ENCODE measurements at places on chromosomes 3 and 15.

- DNase-seq, result peak; percentile 90
Measured at GRCh38 chr15:81091889-81092558, 42.0 kb upstream of the CFAP161 start.

DNA sequence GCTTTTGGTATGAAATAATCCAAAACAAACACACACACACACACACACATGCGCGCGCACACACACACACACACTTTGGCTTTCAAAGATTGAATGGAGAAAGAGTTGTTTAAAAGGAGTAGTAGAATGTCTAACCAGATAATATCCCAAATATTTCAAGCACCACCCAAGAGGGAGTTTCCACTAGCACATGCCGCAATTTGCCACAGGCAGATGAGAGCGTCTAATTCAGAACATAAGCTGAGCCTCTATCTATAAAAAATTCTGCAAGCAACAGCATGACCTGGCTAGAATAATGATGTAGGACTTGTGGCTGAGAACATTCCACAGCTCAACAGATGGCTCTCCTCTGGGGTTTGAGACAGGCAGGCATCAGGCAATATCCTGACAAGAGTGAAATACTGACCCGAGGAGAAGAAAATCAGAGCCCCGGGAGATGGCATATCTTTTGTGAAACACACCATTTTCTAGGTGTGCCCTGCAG is 302.5 kb upstream of the GADL1 start:
- peak; percentile 86 for DNase-seq

DNA sequence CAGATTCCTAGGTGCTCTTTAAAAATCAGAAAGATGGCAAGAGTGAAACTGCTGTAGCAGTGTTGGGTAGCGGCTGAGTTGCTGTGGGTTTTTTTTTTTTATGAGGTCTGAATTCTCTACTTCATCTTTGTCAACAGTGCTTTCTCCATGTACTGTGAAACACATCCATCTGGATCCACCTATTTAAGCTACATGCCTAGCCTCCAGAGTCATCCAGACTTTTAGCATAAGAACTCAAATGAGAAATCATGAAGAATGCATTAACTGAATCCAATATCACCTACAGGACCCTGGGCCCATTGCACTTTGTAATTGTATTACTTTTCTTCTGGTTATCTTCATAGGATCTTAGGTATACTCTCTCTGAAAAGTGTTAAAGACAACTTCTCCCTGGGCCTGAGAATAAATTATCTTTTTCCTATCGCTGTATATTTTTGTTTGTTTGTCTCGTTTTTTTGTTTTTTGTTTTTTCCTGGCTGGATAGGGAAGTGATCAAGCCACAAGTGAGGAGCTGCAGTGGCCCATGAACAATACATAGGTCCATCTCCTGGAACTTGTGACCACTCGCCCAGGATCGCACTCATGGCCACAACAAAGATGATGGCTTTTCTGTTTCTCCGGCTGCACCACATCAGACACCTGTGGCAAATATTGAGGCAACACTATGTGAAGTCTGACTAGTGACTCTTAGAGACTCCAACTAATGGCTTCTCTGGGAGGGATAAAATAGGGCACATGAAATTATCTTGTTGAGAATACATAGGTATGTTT is 609.9 kb upstream of the AGTR1 start:
- DNase-seq, result no peak

- no peak for DNase-seq
Measured at GRCh38 chr15:79779746-79780145, 117.1 kb downstream of the MTHFS start.

GRCh38 chr3:77885381-77885780 is 845.5 kb downstream of the ROBO2 start:
- DNase-seq, result no peak

All from GM04503 (cell line).